ENCODE measurements at places on chromosomes 4 and X. TPM values are rescaled to one million over a fixed set of nuclear protein-coding genes. Genes with fewer than 3 reads are reported as not detected.

Gene EDNRA
- polyA plus RNA-seq: 2.0 TPM

Gene PDZD11
- polyA plus RNA-seq: 169 TPM

DNA sequence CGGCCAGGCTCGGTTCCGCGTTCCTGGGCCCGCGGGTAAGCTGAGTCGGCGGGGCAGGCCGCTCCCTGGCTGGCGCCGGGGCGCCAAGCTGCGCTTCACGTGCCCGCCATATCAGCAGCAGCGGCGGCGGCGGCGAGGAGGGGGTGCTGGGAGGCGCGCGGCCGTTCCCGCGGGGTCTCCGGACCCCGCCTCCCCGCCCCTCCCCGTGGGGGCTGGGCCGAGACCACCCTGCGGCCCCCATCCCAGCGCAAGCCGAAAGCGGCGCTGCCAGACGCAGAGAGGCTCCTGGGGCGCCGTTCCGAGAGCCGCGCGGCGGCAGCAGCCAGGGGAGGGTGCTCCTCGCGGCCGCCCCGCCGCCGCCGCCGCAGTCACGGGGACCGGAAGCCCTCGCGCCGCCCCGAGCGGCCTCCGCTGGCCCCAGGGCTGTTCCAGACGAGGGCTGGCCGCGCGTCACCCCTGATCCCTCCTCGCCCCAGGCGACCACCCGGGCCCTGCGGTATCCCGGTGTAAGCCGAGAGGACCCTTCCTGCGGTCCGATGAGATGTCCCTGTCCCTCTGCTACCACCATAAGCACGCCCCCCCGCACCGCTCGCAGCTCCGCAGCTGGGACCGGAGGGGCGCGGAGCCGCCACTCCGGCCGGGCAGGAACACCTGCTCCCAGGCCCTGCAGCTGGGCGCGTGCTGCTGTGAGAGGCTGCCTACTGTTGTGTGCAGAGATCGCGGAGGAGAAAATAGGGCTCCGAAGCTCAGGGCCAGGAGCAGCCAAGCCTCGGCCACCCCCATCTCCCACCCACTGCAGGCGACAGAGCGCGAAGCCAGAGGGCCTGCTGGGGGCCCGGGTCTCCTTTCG, 7.5 kb upstream of the BCOR start:
- peak; percentile 64 for DNase-seq

- no peak for DNase-seq
These were observed 75.2 kb downstream of the QDPR start for GRCh38 chr4:17436750-17437090.

DNA sequence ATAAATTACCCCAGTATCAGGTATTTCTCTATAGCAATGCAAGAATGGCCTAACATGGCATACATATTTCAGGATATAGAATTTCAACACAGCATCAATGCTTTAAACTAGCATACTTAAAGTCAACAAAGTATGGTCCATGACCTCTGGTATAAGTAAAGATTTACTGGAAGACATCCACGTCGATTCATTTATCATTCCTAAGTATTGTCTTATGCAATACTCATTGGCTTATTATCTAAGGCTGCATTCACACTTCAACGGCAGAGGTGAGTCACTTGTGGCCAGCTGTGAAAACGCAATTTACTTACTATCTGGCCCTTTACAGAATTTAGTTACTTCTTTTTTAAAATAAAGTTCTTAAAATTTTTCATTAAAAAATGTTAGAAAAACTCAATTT, 42.6 kb downstream of the ADGRA3 start:
- DNase-seq: no peak

DNA sequence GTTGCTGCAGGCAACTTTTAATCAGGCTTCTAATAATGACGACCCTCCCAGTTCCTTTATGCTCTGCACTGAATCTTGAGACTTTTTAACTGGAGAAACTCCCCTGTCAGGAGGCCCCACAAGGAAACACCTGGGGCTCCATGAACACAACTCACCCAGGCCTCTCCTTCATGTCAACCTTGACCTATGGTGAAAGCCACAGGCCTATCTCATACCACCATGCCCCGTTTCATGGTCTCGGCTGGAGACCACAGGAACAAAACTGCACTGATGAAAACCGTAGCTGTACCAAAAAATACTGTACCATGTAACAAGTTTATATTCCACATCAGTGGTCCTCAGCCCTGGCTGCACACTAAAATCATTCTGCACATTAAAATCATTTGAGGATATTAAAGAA, 57.0 kb downstream of the ZNF827 start:
- DNase-seq: no peak

DNA sequence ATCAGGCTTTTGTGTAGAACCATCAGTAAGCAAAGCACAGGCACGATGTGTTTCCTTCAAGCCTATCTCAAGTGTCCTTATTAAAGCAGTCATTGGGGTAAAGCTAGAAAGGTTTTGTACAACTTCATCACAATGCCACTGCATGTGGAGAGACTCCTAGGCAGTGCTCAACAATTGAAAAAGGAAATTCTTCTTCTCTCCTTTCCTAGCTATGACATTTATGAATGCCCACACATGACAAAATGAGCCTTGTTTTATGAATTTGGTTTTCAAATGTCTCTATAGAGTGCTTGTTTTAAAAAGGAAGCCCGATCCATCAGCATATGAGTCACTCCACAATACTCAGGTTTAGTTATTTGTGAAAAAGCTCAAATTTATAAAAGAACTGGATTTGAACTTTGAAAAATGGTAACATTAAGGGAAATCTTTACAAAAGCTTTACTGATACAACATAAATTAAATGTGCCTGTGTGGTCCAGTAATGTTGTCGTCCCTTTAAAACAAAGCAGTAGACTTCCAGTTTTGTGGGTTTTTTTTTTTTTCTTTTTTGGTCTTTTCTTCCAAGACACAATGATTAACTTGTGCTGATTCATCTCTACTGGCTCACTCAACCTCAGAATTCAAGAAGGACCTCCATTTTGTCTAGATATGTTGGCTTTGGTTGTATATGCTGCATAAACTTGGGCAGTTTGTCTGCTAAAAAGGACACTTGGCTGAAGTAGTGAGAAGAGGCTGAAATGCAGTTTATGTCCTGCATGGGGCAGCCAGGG, 273.8 kb downstream of the GASK1B start:
- no peak for DNase-seq

DNA sequence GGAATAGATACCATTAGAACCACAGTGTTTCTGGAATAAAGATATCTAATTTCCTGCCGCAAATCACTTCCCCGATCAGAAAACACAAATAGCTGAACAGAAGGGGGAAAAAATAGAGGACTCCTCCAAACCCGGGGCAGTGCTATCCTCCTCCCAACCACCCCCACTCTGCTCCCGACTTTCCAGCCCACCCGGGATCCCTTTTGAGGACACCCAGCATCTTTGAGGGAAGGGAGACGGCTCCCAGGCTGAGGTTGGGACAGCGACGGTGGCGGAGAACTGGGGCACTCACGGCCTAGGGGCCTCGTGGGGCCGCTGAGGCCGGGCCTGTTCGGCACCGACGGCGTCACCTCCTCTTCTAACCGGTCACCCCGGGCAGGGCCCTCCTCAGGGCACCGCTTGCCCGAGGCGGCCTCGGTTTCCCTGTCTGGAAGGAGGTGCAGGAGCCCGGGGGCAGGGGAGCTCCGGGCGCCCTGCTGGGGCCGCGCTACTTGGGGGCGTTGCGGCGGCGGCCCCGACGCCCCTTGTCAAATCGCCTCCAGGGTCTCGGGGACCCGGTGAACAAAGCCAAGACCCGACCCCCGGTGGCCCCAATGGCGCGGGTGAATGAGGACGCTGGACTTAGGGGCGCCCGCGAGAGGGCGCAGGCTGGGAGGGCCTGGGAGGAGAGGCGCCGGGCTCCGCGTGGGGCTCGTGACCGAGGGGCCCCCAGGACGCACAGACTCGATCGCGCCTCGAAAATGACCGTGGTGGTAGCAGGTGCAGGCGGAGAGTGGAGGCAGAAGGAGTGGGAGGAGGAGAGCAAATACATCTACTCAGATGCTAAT, 6.9 kb upstream of the ARX start:
- no peak for DNase-seq
